Activated naive CD8-positive, alpha-beta T cell treated with anti-CD3 and anti-CD28 coated beads for 36 hours (primary cell): ENCODE measurements at places on chromosomes 13 and 19. TPM values are rescaled to one million over a fixed set of nuclear protein-coding genes. Genes with fewer than 3 reads are reported as not detected.

DNA sequence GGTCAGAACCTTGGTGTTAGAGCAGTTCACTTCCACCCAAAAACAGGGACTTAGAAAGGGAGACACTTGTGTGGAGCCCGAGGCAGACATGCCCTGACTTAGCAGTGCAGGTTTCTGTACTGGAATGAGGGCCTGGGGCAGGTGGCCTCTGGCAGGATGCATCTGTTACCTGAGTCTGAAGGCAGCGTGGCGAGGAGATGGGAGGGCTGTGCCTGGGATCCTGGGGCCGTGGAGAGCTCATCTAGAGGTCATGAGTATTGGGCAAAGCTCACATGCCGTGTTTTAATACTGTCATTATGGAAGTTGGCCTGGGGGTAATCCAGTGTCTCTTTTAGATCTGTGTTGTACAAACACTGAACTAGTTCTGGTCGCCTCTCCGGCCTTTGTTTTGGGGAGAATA is 21.4 kb downstream of the KDM4B start:
- H3K27me3 ChIP-seq: no peaks in the 10 kb centered on the region
- peaks cover 19% of the 10 kb centered on the region for H3K36me3 ChIP-seq
- H3K4me1 ChIP-seq: peaks cover 14% of the 10 kb centered on the region
- no peak overlapping the region for H3K27ac ChIP-seq
- no peak for DNase-seq

KLK7 gene
- not detected for total RNA-seq

GRCh38 chr13:67238277-67238859 is 8.2 kb upstream of the PCDH9 start:
- no peaks in the 10 kb centered on the region for H3K27me3 ChIP-seq
- no peaks in the 10 kb centered on the region for H3K36me3 ChIP-seq
- H3K4me3 ChIP-seq: no peak overlapping the region
- H3K27ac ChIP-seq: no peak overlapping the region
- no peak for DNase-seq
- H3K4me1 ChIP-seq: no peaks in the 10 kb centered on the region

GRCh38 chr13:39684531-39685137 is 29.2 kb downstream of the COG6 start:
- peaks cover 21% of the 10 kb centered on the region for H3K36me3 ChIP-seq
- no peaks in the 10 kb centered on the region for H3K27me3 ChIP-seq
- DNase-seq: no peak
- no peak overlapping the region for H3K4me3 ChIP-seq
- peaks cover 18% of the 10 kb centered on the region for H3K4me1 ChIP-seq

SIGLEC14 gene
- total RNA-seq: 0.14 TPM

- no peaks in the 10 kb centered on the region for H3K27me3 ChIP-seq
- peaks cover 17% of the 10 kb centered on the region for H3K4me1 ChIP-seq
- DNase-seq: no peak
Measured at GRCh38 chr19:47274891-47275761, 441 bp downstream of the INAFM1 start.

CBLC gene
- total RNA-seq: not detected

- no peak overlapping the region for H3K27ac ChIP-seq
- H3K4me3 ChIP-seq: no peak overlapping the region
- H3K36me3 ChIP-seq: no peaks in the 10 kb centered on the region
- peaks cover 16% of the 10 kb centered on the region for H3K4me1 ChIP-seq
- H3K27me3 ChIP-seq: no peaks in the 10 kb centered on the region
Measured at GRCh38 chr13:100542826-100543156, 45.8 kb downstream of the GGACT start.

DNA sequence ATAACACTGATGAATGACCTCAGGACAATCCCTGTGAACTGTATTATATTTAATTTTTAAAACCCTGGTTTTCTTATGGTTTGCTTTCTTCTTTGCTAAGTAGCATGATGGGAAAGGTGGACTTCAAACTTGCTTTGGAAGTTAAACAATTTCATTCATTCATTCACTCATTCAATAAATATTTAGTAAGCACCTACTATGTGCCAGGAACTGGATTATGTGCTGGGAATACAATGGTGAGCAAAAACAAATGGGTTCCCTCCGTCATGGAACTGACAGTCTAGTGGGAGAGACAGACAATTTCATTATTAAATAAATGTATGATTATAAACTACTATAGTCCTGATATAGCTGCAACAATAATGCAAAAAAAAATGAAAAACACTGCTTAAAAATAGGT is 70.3 kb downstream of the USP12 start:
- no peak for DNase-seq
- H3K27ac ChIP-seq: no peak overlapping the region
- no peak overlapping the region for H3K4me3 ChIP-seq
- no peaks in the 10 kb centered on the region for H3K27me3 ChIP-seq
- peaks cover 16% of the 10 kb centered on the region for H3K4me1 ChIP-seq
- peaks cover 48% of the 10 kb centered on the region for H3K36me3 ChIP-seq

DNA sequence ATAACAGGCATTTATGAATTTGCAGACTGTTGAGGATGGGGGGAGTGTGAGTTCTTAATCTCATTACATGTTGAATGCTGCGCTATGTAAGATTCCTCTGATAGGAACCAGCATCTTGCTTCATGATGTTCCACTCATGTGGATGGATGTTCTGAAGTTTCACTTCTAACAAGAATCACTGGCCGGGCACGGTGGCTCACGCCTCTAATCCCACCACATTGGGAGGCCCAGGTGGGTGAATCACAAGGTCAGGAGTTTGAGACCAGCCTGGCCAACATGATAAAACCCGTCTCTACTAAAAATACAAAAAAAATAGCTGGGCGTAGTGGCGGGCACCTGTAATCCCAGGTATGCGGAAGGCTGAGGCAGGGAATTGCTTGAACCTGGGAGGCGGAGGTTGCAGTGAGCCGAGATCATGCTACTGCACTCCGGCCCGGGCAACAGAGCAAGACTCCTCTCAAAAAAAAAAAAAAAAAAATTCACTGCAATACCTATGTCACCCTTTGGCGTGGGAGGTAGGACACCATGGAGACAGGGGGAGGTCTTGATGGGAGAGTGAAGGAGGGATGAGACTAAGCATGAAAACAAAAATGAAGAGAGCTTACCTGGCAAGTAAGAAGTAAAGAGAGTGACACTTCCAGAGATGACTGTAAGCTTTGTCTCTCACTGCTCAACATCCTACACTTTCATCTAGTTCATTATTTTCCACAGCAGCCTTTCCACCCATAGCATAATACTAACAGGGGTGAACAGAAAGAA is 133.0 kb downstream of the DCT start:
- H3K27me3 ChIP-seq: no peaks in the 10 kb centered on the region
- no peak for DNase-seq
- H3K36me3 ChIP-seq: no peaks in the 10 kb centered on the region

MUC16 gene
- not detected for total RNA-seq
